Stimulated activated CD8-positive, alpha-beta memory T cell treated with anti-CD3 and anti-CD28 coated beads, Interleukin-15, amount 100 ng/mL, for 1 hour (primary cell): ENCODE measurements at places on chromosomes 7 and 10.

- no peak for DNase-seq
Measured at GRCh38 chr7:33774762-33775523, 130.4 kb upstream of the BMPER start.

DNA sequence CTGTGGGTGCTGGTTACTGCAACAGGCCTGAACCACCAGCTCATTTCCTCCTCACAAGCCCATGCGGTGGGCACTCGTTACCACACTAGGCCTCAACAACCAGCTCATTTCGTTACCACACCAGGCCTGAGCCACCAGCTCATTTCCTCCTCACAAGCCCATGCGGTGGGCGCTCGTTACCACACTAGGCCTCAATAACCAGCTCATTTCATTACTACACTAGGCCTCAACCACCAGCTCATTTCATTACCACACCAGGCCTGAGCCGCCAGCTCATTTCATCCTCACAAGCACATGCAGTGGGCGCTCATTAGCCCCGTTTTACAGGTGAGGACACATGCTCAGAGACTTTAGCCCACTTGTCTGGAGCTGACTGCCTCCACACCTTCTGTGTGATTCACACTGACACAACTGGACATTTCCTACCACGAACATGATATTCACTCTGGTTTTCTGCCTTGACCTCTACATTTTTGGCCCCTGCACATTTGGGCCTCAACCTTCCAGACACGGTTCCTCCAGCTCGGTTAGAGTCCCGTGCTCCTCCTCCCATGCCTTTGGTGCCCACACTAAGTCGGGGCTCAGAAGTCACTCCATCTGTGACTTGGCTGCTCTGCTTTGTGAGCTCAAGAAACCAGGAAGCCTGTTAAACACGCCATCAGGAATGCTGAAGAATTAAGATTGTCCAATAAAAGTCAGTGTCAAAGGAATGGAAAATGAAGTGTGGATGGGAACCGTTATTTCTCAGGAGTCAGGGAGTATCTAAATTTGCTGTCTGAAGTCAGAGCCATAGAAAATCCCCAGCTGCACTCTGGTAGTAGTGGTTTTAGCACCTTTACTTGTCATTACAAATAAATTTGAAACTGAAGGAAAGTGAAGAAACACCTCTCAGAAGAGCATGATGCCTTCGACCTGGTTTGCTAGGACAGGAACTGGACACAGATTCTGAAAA is 55.8 kb upstream of the LANCL2 start:
- DNase-seq: no peak

- no peak for DNase-seq
Measured at GRCh38 chr10:59372543-59372942, 10.2 kb upstream of the FAM13C start.

DNA sequence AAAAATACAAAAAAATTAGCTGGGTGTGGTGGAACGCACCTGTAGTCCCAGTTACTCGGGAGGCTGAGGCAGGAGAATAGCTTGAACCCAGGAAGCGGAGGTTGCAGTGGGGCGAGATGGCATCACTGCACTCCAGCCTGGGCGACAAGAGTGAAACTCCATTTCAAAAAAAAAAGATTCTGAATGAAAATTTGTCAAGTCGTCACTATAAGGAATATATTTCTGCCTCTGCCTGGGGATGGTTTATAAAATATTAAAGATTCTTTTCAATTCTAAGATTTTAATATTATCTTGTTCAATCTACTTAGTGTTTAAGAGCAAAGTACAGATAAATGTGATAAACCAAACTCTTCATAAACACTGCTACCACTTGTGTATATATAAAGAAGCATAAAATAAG is 147.3 kb downstream of the NRBF2 start:
- DNase-seq: no peak

- DNase-seq: no peak
Measured at GRCh38 chr10:18087355-18087754, 52.9 kb upstream of the CACNB2 start.

DNA sequence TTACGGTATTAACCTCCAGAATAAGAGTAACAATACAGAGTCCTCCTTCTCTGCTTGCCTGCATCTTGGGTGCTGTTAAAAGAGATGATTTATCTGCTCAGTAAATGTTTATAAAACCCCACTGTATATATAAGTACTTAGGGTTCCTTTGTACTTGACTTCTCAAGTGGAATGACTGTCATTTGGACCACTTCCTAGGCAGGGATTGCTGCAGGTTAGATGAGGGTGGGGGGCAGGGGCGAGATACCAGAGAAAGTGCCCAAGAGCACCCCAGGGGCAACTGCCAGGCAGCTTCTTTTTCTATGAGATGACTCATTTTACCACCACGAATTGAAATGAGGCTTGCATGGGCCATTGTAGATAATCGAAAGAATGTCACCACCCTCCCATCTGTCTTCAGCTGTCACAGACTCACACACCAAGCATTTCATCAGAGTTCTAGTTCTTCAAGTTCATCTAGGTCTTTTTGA is 421.9 kb upstream of the GALNT17 start:
- DNase-seq: no peak

- no peak for DNase-seq
Measured at GRCh38 chr7:46368871-46369270, 447.8 kb upstream of the IGFBP3 start.

DNA sequence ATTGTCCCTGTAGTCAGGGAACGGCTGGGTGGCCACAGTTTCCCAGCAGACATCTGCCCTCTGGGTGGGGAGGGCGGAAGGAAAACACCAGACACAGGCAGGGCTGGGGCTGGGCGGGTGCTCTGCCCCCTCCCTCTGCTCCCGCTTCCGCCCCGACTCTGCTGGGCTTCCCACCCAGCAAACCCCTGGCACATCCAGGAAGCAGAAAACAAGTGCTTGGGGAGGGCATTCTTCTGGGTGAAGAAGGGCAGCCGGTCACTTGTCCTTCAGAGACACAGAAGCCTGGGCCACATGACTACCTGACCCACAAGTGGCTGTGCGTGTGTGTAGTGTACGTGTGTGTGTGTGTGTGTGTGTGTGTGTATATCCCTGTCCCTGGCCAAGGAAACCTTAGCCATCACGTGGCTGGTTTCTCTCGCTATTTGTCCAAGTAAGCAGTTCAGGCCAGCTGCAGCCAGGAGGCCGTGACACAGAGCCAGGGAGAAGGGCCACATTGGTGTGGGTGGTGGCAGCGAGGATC is 77.9 kb downstream of the ZMIZ1 start:
- no peak for DNase-seq

DNA sequence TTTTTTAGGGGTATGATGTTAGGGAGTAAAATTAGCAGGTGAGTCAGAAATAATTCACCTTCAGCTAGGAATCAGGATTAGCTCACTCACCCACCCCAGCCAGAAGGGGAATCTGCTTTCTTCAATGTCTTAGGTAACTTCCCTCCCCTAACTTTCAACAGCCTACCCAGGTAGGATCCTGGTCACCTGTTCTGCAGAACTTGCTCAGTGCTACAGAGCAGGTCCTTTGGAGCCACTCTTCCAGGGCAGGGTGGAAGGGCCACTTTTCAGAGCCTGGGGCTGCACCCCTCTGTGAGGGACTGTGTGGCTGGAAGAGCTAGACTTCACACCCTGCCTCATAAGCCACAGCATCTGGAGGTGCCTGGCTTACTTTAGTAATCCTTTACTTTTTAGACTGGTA is 58.1 kb downstream of the SHH start:
- no peak for DNase-seq

- no peak for DNase-seq
Measured at GRCh38 chr7:117296066-117296465, 26.8 kb downstream of the WNT2 start.

- no peak for DNase-seq
Measured at GRCh38 chr10:14781763-14782162, 7.1 kb upstream of the FAM107B start.

DNA sequence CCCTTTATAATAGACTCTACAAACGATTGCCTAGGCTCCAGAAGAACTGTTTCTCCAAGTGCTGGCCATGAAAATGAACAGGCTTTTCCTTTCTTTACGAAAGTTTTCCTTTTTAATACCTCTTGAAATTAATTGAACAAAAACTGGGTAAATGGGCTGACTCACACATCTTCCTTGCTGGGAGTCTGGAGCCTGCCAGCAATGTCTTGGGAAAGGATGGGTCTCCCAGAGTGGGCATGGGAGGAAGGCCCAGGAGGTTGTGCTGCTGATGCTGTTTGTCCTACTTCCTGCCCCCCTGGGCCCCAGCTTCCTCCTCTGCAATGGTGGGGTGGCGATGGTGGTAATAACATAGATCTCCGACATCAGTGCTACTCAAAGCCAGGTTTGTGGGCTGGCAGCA is 174.1 kb downstream of the RPS24 start:
- no peak for DNase-seq

GRCh38 chr10:75018251-75018650 is 93.2 kb upstream of the SAMD8 start:
- no peak for DNase-seq

- DNase-seq: no peak
Measured at GRCh38 chr7:98599886-98600285, 17.2 kb upstream of the NPTX2 start.

DNA sequence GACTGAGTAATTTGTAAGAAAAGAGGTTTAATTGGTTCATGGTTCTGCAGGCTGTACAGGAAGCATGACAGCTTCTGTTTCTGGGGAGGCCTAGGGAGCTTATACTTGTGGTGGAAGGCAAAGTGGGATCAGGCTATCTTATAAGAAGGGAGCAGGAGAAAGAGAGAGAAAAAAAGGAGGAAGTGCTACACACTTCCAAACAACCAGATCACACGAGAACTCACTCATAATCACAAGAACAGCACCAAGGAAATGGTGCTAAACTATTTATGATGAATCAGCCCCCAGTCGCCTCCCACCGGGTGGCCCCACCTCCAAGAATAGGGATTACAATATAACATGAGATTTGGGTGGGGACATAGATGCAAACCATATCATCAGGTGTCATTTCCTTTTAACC is 89.1 kb upstream of the KCNMA1 start:
- DNase-seq: no peak

DNA sequence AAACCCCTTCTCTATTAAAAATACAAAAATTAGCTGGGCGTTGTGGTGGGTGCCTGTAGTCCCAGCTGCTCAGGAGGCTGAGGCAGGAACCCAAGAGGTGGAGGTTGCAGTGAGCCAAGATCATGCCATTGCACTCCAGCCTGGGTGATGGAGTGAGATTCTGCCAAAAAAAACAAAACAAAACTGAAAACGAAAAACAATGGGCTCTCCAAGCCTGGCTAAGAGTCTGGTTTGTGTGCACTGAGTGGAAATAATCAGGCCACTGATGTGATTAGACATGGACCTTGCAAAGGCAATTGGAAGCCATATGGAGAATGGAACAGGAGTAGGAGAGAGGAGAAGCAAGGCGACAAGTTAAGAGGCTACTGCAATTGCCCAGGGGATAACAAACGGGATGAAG is 60.1 kb upstream of the GSDME start:
- no peak for DNase-seq

DNA sequence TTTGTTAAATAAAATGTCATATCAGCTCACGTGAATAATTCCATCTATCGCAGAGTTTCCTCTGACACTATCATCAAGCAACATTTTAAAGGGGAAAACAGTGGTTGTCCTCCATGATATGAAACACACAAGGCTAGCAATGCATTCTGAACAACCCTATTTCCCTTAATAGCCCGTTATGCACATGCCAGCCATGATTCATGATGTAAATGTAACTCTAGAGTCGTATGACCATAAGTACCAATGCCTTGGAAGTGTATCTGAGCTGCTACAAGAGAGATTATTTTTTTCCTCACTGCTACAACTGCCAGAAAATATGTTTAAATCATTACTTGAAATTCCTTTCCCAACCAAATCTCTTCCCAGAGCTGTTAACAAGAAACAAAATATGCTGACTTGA is 159.4 kb downstream of the GRM8 start:
- no peak for DNase-seq

DNA sequence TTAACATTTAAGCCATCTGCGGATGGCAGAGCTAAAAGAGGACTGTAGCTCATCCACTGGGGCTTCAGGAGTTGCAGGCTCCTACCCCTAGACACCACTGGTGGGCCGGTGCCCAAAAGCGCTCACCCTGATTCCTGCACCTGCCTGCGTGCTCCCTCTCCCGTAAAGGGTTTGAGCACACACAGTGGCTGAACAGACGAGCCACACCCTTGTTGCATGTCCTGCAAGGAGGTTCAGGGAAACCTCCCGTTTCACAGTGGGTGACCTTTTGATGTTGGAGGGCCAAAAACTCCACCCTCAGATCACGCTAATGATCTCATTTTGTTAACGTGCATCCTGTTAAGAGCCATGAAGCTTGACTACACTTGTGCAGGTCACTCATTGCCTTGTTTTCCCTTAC is 37.9 kb downstream of the SYPL1 start:
- no peak for DNase-seq

DNA sequence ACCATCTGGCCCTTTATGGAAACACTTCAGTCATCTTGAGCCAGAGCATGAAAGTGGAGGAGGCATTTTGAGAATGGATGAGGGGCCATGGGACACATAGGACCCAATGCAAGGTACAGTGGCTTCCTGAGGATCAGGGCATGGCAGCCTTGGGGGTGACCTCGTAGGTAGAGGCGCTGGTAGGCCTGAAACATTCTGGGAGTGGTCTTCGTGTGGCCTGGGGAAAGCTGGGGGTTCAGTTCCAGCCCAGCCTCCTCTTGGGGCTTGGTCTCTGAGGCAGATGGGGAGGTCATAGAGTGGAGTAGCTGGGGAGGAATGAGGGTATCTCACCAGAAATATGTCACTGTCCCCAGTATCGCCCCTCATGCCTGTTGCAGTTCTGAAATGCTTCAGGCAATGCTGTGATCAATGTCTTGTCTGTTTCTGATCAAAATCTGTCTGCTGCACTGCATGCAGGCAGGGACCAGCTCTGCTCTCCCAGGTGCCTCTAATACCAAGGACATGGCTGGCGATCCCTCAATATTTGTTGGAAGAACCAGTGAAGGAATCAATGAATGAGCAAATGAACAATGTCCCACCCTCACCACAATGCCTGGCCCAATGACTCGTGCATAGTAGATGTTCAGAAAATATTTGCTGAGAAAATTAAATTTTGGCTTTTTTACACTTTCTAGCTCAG is 90.9 kb downstream of the CHST15 start:
- no peak for DNase-seq

DNA sequence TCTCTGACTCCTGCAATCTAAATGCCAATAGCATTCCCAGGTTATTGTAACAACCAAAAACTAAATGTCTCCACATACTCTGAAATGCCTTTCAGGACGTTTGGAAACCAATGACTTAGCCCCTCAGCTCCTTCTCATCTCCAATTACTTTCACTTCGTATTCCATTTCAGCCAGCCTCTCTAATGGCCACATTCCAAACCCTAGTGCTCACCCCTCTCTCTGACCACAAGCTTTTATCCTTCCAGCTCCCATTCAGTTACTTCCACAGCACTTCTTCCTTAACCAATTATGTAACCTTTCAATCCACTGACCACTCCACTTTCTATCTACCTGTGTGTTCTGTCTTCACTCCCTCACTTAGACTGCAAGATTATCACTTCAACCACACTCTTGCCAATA is 4.3 kb downstream of the NOC3L start:
- no peak for DNase-seq

GRCh38 chr7:137893143-137893742 is 46.5 kb upstream of the DGKI start:
- DNase-seq: no peak
